ENCODE measurements at places on chromosomes 16 and 17. TPM values are rescaled to one million over a fixed set of nuclear protein-coding genes. Genes with fewer than 3 reads are reported as not detected.

The ALOX12B gene
- not detected for total RNA-seq

The SOCS7 gene
- total RNA-seq = 17.1 TPM

The C1QBP gene
- total RNA-seq = 124 TPM

The CDYL2 gene
- total RNA-seq = 8.3 TPM

The CDR2L gene
- 15.9 TPM for total RNA-seq

The SEZ6 gene
- not detected for total RNA-seq
